ENCODE measurements at places on chromosomes 1 and 21.

- DNase-seq = no peak
Observed at GRCh38 chr1:91201694-91202093, 179.9 kb upstream of the ZNF644 start.

DNA sequence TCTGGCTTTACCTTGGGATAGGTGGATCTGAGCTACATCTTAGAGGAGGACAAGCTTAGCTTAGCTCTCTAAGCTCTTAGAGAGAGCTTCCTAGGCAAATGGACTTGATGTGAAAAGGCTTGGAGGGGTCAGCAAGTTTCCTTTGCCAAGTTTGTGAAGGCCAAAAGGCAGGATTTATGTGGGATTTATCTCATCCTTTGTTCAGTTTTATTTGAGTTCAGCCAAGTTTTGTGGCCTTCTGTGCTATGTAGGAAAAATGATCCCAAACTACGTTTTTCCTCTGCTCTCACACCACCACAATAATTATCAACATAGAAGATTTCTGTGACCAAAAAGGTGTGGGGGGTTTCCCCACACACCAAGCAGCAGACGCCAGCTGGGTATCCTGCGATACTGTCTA is 26.0 kb upstream of the RNF11 start:
- no peak for DNase-seq

DNA sequence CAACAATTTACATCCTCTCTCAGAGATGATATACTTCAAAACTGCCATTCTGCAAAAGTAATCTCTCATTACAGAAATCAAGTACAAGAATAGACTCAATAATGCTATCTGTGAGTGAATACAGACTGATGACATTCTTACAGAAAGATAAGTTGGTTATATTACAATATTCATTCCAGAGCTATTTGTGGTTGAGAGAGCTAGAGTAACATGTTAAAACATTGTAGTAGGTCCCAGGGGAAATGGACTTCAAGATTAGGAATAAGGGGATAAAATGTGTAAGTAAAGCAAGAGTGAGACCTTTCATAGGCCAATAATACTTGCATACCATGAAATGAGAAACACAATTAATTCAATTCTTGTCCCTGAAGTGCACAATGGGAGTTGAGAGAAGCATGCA is 1.5 kb downstream of the F13B start:
- DNase-seq = no peak

GRCh38 chr1:86618358-86618757 is 71.5 kb downstream of the CLCA4 start:
- DNase-seq = no peak

GRCh38 chr1:56824271-56824670 is 5.1 kb upstream of the FYB2 start:
- no peak for DNase-seq

Measured in head of caudate nucleus (tissue), 42 donors.